Vagina (tissue), 2 donors: ENCODE measurements at places on chromosomes 7 and 10. TPM values are rescaled to one million over a fixed set of nuclear protein-coding genes. Genes with fewer than 3 reads are reported as not detected.
A peak's percentile ranks its signal among the peaks of the same experiment; 100 is the strongest.

GRCh38 chr7:141442781-141443180, 108.4 kb upstream of the AGK start:
- H3K4me1 ChIP-seq, result peaks cover 6% of the 10 kb centered on the region
- H3K27ac ChIP-seq, result no peak overlapping the region
- no peaks in the 10 kb centered on the region for H3K27me3 ChIP-seq
- no peak for DNase-seq
- no peaks in the 10 kb centered on the region for H3K36me3 ChIP-seq

GRCh38 chr7:9657257-9657656, 1223.8 kb downstream of the NXPH1 start:
- DNase-seq, result no peak
- H3K4me3 ChIP-seq, result no peak overlapping the region

The CFAP70 gene
- total RNA-seq, result 1.5 TPM

The NPSR1 gene
- not detected for total RNA-seq

DNA sequence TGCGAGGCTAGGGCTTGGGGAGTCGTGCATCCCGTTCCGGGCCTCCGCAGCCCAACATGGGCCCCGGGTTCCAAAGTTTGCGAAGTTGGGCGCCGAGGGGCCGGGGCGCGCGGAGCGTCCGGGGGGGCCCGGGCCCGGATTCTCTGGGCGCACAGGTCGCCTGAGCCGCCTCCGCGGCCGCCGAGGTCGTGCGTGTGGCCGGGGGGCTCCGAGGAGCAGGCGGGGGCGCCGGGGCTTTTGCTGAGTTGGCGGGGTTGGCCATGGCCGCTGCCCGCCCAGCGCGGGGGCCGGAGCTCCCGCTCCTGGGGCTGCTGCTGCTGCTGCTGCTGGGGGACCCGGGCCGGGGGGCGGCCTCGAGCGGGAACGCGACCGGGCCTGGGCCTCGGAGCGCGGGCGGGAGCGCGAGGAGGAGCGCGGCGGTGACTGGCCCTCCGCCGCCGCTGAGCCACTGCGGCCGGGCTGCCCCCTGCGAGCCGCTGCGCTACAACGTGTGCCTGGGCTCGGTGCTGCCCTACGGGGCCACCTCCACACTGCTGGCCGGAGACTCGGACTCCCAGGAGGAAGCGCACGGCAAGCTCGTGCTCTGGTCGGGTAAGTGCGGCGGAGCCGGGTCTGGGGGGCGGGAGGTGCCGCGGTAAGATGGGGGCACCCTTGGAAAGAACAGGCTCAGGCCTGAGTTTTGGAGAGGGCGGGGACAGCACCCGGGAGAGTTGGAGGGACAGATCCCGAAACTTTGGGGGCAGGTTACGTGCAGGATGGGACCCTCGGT, 643 bp downstream of the SMO start:
- no peaks in the 10 kb centered on the region for H3K36me3 ChIP-seq
- DNase-seq, result no peak
- no peaks in the 10 kb centered on the region for H3K27me3 ChIP-seq
- H3K4me3 ChIP-seq, result peak overlapping the region; percentile 79

DNA sequence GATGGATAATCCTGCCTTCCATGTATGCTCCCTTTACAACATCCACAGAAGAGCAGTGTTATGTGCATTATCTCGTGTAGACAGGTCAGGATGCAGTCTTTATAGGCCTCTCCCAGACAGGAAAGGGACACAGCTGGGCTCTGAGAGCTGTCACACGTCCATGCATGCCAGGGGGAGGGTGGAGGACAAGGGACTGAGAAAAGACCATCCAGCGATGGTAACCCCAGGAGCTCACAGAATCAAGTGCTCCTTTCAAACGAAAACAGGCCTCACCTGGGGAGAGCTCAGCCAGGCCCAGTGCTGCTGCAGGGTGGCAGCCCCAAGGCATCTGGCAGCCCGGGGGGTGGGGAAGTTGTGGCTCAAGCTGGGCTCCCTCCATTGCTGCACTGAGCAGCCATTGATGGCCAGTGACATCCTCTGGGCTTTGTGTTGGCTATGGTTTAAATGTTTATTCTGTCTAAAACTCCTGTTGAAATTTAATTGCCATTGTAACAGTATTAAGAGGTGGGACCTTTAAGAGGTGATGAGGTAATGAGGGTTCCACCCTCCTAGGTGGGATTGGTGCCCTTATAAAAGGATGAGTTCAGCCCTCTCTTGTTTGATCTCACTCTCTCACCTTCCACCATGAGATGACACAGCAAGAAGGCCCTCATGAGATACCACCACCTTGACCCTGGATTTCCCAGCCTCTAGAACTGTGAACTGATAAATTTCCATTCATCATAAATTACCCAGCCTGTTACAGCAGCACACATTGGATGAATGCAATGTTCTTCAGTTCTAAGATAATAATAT, 15.7 kb downstream of the JCAD start:
- no peaks in the 10 kb centered on the region for H3K27me3 ChIP-seq
- DNase-seq, result no peak
- H3K4me1 ChIP-seq, result no peaks in the 10 kb centered on the region
- peaks cover 10% of the 10 kb centered on the region for H3K36me3 ChIP-seq
- H3K4me3 ChIP-seq, result no peak overlapping the region

DNA sequence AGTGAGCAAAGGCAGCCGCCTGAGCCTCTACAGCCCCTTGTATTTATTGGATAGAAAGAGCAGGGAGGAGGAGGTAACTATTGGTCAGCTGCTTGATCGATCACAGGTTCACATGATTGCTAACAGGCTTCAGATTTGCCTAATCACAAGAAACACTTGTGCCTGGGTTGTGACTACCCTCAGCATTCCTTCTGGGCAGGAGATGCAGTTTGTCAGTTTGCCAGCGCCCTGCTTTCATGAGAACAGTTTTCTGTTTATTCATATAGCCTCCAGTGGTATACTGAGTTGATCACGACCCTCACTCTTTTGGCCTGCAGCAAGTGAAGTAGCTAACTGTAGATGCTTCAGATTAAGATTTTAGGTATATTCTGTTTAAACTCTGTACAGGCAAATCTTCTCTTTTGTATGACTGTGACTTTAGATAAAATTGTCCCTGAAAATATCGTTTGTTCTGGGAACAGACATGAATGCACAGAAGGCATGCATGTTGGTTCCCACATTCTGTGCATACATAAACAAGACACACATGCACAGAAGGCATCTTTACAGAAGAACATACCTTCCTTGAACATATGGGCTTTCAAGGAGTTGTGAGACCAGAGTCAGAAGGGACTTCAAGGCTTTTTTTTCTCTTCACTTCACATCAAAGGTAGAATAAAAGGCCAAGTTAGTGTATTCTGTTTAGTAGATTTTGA, 422.4 kb upstream of the STEAP1 start:
- H3K27ac ChIP-seq, result no peak overlapping the region
- H3K36me3 ChIP-seq, result no peaks in the 10 kb centered on the region
- H3K4me3 ChIP-seq, result no peak overlapping the region

DNA sequence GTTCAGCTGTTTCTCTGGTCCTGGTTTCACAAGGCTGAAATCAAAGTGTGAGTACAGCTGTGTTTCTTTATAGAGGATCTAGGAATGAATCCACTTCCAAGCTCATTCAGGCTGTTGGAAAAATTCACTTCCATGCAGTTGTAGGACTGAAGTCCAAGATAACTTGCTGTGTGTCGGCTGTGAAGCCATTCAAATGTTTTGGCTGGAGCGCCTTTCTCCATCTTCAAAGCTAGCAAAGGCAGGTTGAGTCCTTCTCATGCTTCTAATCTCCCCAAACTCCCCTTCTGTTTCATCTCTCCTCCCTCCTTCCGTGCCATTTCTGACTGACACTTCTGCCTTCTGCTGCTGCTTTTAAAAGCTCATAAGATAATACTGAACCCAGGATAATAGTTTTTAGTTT, 1195.4 kb upstream of the LRRN3 start:
- H3K27me3 ChIP-seq, result no peaks in the 10 kb centered on the region
- no peaks in the 10 kb centered on the region for H3K36me3 ChIP-seq
- no peak overlapping the region for H3K27ac ChIP-seq

DNA sequence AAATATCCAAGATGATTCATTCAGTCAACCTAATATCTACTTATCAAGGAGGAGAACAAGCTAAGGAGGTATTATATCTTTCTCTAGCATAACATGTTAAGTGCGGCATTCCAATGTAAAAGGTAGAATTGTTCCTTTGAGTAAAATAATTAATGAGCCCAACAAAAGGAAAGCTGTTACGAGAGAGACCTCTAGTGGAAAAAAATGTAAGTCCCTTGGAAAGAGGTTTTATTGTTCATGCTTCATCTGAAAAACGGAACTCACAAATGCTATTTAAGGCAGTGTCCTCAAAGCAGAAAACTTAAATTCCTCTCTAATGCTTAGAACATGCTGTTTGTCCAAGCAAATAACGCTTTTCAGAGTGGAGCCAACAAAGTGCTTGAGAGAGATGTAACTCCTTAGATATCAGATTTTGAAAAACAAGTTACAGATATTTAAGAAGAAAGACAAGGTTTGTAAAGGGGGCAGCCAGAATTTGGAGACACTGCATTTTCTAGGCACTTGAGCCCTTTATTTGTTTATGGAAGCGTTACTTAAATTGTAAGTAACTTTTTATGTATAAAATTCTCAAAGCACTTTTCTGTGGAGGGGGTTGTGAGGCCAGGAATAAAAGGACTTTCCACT, 119.9 kb downstream of the TFEC start:
- H3K27me3 ChIP-seq, result no peaks in the 10 kb centered on the region
- H3K27ac ChIP-seq, result no peak overlapping the region
- H3K4me1 ChIP-seq, result no peaks in the 10 kb centered on the region
- DNase-seq, result no peak

- H3K27ac ChIP-seq, result no peak overlapping the region
- H3K4me1 ChIP-seq, result peaks cover 27% of the 10 kb centered on the region
- DNase-seq, result no peak
- no peak overlapping the region for H3K4me3 ChIP-seq
- H3K36me3 ChIP-seq, result no peaks in the 10 kb centered on the region
These were observed 16.8 kb upstream of the CRYGN start for GRCh38 chr7:151456782-151457181.

- H3K27me3 ChIP-seq, result no peaks in the 10 kb centered on the region
- no peaks in the 10 kb centered on the region for H3K36me3 ChIP-seq
- H3K4me3 ChIP-seq, result no peak overlapping the region
- no peaks in the 10 kb centered on the region for H3K4me1 ChIP-seq
These were observed 7.3 kb downstream of the LRRN3 start for GRCh38 chr7:111098011-111098925.

GRCh38 chr10:7243873-7244272, 167.0 kb downstream of the SFMBT2 start:
- no peaks in the 10 kb centered on the region for H3K36me3 ChIP-seq
- H3K4me1 ChIP-seq, result no peaks in the 10 kb centered on the region
- no peaks in the 10 kb centered on the region for H3K27me3 ChIP-seq

- H3K4me1 ChIP-seq, result no peaks in the 10 kb centered on the region
- DNase-seq, result no peak
- H3K36me3 ChIP-seq, result no peaks in the 10 kb centered on the region
- H3K27me3 ChIP-seq, result no peaks in the 10 kb centered on the region
- no peak overlapping the region for H3K27ac ChIP-seq
These were observed 337.4 kb downstream of the DNAJB6 start for GRCh38 chr7:157674027-157674714.
